Activated CD4-positive, alpha-beta T cell treated with anti-CD3 and anti-CD28 coated beads for 4 hours (primary cell): ENCODE measurements at places on chromosomes 13 and 19.

GRCh38 chr19:41877916-41878905 is 1.1 kb downstream of the CD79A start:
- no peak for DNase-seq

DNA sequence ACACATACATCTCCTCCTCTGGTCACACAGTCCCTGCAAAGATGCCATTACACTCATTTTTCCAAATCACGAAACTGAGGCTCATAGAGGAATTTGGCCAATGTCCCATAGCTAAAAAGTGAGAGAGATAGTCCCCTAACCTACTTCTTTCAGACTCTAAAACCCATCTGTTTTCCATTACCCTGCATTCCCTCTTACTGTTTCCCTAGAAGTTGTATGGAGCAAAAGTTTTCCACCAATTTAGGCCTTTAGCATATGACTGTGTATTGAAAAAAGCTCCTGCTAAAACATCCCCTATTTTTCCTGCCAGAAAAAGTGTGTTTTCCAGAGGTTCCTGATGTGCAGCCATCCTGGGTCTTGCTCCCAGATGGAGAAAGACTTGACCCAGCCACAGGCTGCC is 16.3 kb downstream of the SERP2 start:
- no peak for DNase-seq

DNA sequence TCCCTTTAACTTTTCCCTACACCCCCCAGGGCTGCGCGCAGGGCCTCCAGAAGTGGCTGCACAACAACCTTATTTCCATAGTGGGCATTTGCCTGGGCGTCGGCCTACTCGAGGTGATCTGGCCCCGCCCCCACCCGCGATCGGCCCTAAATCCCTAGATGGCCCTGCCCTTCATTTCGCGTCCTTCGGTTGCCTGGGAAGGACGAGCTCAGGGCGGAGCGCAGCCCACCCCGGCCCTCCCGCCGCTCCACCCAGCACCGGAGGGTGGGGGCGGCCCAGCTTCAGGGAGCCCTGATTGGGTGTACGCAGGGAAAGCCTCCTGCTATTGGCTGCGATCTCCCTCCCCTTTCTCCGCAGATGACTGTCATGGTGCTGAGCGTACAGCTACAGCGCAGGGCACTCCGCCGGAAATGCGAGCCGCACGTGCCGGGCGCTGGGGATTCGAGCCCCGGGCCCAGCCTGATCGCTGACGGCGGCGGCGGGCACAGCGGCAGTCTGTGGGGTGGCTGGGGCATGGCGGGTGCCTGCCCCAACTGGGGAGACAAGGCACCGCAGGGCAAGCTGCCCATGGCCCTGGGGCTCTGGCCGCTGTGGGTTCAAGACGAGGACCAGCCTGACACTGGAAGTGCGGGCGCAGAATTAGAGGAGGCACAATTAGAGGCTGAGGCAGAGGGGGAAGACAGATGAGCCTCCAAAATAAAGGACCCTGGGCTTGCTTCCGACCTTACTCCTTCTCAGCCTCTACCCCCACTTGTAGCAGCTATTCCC is 4.3 kb downstream of the CD37 start:
- DNase-seq = no peak

- DNase-seq = no peak
Measured at GRCh38 chr13:112675366-112675756, 14.5 kb upstream of the ATP11A start.

- no peak for DNase-seq
Measured at GRCh38 chr13:23129331-23129730, 51.4 kb upstream of the SGCG start.

DNA sequence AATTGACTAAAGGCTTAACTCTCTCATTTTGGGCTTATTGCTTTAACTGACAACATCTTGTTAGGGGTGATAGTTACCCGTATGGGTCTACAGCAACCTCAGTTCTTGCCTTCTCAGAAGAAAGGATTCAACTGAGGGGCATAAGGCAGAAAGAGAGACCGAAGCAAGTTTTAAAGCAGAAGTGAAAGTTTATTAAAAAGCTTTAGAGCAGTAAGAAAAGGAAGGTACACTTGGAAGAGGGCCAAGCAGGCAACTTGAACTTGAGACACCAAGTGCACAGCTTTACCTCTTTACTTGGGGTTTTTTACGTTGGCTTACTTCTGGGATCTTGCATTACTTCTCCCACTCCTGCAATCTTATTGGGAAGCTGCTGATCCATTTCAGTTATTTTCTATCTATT is 246.9 kb upstream of the PRR20A start:
- DNase-seq = no peak

GRCh38 chr13:97849305-97849704 is 104.2 kb upstream of the IPO5 start:
- no peak for DNase-seq

DNA sequence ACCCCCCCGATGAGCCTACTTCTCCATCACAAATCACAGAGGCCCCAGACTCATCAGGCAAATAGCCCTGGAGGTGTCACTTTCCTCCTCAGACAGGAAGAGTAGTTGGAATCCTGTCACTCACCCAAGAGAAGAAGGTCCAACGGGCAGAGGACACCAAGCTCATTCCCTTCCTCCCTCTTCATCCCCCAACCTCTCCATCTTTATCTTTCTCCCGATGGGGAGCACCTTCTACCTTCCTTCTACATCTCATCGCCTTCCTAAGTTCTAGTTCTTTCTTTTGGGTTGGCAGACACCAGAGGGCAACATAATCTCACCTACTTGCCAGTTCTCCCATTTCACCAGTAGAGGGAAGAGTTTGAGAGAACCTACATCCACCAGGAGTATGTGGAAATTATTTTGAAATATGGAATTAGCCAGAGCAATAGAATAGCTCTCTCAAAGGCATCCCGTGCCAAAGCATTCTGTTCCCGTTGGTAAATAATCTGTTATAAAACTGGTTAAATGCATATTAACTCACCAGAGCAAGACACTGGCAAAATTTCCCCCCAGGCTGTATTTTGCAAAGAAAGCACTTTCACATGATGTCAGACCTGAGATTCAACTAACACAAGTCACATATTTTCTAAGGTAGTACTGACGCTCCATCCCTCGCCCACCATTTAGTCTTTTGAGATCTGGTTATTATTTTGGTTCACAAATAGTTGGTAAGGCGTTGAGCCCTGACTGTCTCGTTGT is 55.0 kb downstream of the ZIC5 start:
- peak; percentile 15 for DNase-seq

- DNase-seq = no peak
Measured at GRCh38 chr13:107078229-107078765, 510.4 kb upstream of the ARGLU1 start.

DNA sequence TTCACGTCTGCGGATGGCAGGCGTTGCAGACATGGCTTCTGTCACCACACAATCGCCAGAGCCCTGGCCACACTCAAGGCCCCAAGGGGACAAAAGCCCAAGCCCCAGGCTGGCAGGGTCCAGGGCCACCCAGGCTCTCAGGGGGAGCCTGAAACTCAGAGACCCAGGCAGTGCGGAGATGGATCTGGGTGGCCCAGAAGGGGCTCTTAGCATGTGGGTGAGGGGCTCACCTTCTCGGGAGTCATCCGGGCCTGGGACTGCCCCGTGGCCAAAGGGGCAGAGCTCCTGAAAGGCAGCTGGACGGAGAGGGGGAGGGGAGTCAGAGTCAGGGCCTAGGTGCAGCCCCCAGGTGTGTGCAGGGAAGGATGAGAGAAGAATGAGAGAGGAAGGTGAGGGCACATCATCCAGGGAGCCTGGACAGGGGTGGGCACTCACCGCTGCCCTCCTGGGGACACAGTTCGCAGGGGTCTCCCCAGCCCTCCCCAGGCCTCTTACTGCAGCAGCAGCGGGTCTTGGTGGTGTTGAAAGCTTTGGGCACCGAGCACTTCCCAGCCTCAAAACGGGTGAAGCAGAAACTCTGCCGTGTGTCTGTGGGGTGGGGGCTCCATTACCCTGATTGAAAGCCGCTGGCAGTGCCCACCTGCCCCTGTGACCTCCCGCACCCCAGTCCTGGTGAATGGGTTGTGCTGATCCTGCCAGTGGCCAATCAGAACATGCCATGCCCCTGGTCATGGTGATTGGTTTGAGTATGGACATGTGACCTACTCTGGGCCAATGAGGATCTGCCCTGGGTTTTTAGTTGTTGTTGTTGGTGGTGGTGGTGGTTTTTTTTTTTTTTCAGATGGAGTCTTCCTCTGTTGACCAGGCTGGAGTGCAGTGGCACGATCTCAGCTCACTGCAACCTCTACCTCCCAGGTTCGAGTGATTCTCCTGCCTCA is 37.4 kb downstream of the CCL25 start:
- no peak for DNase-seq

- peak; percentile 64 for DNase-seq
Measured at GRCh38 chr19:29873024-29873800, 61.4 kb downstream of the CCNE1 start.

DNA sequence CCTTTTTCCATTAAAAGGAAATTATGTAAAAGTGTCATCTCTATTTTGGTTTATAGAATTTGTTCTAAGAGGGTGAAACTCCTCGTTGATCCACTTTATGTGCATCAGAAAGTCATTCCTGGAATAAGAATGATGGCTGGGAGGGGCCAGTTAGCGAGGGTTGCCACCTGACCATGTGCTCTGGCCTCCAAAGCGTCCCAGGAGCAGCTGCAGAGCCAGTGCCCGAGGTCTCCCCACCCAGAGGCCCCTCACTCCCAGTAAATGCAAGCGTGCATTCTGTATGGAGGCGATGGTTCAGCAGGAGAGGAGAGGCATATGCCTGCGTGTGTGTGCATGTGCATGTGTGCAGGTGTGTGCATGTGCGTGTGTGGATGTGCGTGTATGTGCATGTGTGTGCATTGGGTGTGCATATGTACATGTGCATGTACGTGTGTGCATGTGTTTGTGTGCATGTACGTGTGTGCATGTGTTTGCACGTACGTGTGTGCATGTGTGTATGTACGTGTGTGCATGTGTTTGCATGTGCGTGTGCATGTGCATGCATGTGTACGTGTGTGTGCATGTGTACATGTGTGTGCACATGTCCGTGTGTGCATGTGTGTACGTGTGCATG is 345.8 kb downstream of the TEX29 start:
- DNase-seq = no peak

- no peak for DNase-seq
Measured at GRCh38 chr19:40780582-40780981, 2.5 kb downstream of the RAB4B start.

GRCh38 chr13:106573868-106574267 is 5.9 kb upstream of the ARGLU1 start:
- DNase-seq = no peak

GRCh38 chr13:95153647-95154412 is 147.4 kb downstream of the ABCC4 start:
- DNase-seq = no peak

GRCh38 chr19:4136680-4137088 is 12.8 kb upstream of the MAP2K2 start:
- DNase-seq = no peak

- DNase-seq = no peak
Measured at GRCh38 chr19:19238126-19238894, 26.6 kb downstream of the NCAN start.

DNA sequence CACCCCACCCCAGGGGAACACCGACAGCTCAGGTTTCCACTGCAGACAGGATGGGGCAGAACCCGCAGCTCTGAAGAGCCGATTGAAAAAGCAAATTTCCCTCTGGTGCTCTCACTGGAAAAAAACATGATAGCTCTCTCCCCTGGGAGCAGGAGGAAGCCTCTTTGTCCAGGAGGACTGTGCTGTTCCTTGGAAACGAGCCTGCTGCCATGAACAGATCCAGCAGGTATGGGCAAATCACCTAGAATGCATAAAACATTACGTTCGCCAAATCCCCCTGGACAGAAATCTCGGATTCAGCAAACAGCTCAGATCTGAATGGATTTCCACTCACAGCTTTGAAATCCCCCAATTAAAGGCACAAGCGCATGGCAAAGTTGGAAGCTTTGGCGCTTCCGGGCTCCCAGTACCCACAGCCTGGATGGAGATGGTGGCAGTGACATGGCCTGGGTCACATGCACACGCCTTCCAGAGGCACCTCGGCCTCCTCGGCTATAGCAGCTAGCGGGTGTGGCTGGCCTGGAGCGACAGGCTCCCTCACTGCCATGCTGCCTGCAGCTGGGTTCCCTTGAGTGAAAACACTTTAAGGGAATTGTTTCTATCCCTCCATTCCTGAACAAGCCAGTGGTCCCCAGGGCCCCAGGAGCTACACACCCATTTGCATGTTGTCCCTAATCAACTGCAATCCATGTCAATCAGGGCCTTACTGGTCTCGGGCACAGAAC is 59.1 kb downstream of the CEBPG start:
- DNase-seq = no peak

DNA sequence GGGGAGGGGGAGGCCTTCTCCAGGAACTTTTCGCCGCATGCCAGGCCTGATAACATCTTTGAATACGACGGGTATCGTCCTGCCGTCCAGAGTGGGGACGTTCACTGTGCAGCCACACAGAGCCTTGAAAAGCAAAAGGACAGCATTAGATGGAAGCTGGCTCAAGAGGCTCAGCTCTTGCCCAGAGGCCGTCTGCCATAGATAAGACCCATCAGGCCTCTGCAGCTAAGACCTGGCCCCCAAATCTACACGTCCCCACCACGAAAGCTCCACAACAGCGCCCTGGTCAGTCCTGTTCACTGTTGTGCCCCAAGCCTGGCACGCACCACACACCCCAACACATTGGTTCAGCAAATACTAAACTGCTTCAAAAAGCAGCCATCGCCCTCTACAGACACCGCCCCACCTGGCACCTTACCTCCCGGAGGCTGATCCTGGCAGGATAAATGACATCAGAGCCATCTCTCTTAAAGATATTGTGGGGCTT is 2.1 kb downstream of the DNAJB1 start:
- no peak for DNase-seq

GRCh38 chr19:55041627-55042343 is 3.7 kb upstream of the GP6 start:
- DNase-seq = peak; percentile 15

DNA sequence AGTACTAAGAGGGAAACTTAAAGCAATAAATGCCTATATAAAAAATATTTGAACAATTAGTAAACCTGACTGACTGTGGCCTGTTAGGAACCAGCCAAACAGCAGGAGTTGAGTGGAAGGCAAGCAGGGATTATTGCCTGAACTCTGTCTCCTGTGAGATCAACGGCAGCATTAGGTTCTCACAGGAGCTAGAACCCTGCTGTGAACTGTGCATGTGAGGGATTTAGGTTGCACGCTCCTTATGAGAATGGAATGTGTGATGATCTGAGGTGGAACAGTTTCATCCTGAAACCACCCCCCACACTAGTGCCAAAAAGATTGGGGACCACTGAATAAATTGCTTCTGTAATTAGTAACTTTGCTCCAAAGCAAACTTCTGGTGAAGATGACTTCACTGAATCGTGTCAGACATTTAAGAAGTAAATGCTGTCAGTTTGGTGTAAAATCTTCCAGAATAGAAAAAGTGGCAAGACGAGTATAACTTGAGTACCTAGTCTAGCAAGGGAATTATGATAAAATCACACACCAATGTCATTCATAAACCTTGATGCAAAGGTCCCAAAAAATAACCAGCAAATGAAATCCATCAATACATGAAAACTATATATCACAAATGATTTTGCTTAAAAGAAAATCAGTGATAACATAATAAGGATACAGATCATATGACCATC is 53.8 kb downstream of the SLC6A16 start:
- DNase-seq = no peak

GRCh38 chr13:110815471-110816204 is 99.2 kb downstream of the ANKRD10 start:
- DNase-seq = no peak

- no peak for DNase-seq
Measured at GRCh38 chr19:33734913-33735312, 61.8 kb upstream of the KCTD15 start.

- no peak for DNase-seq
Measured at GRCh38 chr13:95874286-95874685, 178.9 kb downstream of the UGGT2 start.

- no peak for DNase-seq
Measured at GRCh38 chr19:54523403-54523802, 20.8 kb downstream of the LAIR2 start.
